ENCODE measurements at places on chromosomes 11 and 22.

GRCh38 chr11:77400775-77401449, 73.0 kb downstream of the PAK1 start:
- DNase-seq, result no peak

- DNase-seq, result no peak
These were observed 68.3 kb upstream of the CRYBB3 start for GRCh38 chr22:25131198-25131887.

- DNase-seq, result no peak
These were observed 12.2 kb upstream of the NUP50 start for GRCh38 chr22:45151503-45151902.

GRCh38 chr22:42308892-42309468, 38.5 kb upstream of the TCF20 start:
- no peak for DNase-seq

DNA sequence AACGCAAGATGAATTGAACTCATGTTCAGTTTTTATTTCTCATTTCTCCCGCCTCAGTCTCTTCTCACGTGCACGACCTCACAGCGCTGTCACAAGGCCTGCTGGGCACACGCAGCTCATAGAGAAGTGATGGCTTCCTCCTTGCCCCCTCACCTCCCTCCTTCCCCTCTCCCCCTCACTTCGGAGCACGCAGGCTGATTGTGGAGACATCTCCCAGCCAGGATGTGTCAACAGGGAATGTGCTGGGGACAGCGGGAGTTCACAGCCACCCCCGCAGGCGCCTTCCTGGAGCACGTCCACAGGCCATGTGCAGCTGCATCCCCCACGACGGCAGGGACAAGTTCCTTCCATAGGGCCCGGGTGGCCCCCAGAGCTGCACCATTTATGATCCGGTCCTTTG, 29.1 kb upstream of the KRTAP5-6 start:
- no peak for DNase-seq

GRCh38 chr22:44802956-44803355, 50.6 kb downstream of the ARHGAP8 start:
- DNase-seq, result no peak

DNA sequence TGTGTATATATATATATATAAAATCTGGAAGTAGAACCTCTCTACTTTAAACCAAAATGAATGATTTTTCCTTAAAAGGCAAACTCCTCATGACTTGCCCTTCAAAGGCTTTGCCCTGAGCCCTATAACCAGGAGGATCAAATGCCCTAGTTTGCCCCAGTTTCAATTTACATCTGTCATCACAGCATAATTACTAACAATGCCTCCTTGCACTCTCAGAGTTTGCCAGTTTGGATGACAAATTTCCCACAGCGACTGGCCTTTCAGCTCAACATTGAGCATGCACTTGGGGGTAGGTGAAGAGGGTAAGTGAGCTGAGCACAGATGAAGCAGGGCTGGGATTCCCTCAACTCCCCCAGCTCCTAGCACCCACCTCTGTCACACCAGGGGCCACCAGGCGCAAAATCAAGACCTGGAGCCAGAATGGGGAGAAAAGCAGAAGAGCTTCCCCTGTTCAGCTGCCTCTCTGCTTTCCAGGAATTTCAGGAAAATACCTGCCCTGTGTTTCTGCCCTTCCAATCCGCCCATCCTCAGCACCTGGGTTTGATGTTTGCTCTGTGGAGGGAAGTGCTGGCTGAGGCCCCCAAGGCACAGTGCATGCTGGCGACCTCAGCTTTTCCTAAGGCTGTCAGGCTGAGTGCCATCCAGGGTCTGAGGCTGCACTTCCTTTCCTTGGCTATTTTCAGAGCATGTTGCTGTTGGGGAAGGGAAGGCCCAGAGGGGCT, 67.5 kb downstream of the ADAMTS15 start:
- DNase-seq, result no peak

- DNase-seq, result no peak
These were observed 6.5 kb downstream of the MCM5 start for GRCh38 chr22:35406443-35406842.

GRCh38 chr22:32584650-32585049, 110.0 kb downstream of the FBXO7 start:
- DNase-seq, result no peak

GRCh38 chr11:69497221-69497787, 15.8 kb downstream of the LINC01488 start:
- no peak for DNase-seq

DNA sequence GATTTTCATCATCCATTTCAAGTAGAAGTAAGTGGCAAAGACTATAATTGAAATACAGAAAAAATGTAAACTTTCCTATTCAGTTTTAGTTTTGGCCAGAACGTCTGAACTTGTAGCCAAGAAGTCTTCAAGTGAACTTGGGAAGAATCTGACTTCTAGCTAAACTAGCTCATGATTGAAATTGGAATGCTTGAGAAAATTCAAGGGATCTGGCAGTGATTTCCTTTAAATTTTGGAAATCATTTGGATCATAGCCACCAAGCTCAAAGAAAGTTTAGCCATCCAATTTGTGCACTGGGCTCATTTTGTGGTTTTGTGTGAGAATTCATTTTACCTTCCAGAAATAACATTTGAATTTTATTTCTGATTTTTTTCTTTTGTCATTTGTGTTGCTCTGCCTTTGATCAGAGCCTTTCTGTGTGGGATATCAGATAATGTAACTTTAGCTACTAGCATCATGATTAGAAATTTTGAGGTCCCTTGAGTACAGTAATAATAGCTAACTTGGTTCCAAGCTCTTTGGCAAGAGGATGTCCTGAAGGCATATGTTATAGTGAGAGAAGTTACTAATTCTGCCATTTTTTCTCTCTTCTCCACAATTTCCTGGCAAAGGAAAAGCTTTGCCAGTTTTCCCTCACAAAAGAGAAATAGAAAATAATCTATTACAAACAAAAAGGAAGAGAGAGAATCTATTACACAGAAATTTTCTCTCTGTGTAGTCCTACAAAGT, 2123.7 kb upstream of the RAG2 start:
- no peak for DNase-seq

Data from activated CD8-positive, alpha-beta memory T cell treated with anti-CD3 and anti-CD28 coated beads for 1 hour (primary cell).